ENCODE measurements at places on chromosomes 12 and 14.

- DNase-seq, result no peak
Observed at GRCh38 chr14:68440820-68441219, 352.0 kb downstream of the ZFP36L1 start.

DNA sequence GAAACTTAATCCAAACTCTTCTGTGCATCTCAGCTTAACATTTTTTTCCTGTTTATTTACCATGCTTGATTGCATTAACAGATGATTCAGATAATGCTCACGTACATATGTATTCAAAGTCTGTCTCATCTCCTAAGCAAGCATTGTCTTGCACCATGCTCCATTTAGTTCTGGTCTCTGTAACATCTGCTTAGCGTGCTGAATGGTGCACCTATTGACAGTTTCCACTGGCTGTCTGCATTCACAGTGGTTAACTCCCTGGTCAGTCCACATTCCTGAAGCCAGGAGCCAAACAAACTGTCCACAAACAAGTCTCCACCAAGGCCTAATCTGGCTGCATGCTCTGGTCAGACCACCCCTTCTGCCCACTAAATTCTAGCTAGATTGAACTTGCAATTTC is 83.9 kb downstream of the KNTC1 start:
- no peak for DNase-seq

DNA sequence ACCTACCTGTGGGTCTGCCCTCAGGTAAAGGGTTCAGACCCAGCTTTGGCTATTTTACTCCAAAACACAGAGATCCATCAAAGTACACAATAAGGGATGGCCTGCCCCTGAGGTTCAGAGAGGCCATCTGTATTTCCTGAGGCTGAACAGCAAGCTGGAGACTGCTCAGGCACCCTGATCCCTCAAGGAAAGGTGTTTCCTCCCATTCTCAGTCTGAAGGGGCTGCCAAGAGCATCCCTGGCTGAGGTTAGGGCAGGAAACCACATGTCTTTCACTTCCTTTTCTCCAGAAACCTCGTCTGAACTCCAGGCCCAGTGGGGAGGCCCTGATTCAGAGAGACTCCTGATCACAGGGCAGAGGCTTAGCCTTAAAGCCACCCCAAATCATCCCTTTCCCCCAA is 1.5 kb downstream of the RILPL1 start:
- peak; percentile 88 for DNase-seq

DNA sequence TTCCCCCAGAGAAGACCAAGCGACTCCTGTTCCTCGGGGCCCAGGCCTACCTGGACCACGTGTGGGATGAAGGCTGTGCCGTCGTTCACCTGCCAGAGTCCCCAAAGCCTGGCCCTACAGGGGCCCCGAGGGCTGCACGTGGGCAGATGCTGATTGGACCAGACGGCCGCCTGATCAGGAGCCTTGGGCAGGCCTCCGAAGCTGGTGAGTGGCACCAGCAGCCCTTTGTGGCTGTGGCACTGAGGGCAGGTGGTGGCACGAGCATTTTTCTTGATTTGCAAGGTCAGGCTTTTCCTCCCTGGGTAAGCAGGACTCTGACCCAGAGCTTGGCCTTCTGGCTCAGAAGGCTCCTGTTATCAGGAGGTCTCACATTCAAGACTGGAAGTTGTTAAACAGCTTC is 2.7 kb downstream of the SIVA1 start:
- DNase-seq, result no peak

DNA sequence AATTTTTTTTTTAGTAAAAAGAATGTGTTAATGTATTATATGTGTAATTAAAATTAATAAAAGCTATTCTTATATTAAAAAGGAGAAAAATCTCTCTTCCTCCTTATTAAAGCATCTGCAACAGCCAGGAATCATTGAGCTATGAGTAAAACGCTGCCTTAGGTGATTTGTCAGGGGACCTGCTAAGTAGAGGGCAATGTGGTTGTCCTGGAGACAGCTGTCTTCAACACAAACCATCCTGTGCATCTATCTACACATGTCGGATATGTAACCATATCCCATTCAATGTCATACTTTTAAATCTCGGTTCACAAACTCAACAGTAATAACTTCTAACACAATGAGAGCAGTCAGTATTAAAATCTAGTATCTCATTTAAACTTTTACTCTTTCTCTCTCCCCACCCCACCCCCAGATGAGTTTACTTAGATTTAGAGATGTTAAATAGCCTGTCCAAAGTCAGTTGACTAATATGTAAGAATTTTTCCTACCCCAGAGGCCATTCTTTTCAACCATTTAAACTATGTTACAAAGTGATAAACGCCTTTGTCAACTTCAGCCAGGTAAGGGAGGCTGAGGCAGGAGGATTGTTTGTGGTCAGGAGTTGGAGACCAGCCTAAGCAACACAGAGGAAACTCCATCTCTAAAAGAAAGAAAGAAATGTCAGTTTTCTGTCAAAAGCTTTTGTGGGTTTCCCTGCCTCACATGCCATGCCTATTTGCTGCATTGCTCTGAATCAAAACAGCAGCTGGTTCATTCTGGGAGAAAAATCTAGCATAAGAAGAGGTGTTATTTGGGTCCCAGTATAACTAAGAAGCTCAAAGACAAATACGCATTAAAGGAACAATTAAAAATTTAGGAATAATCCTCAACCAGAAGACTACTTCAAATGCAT is 413.7 kb upstream of the CCDC196 start:
- no peak for DNase-seq

DNA sequence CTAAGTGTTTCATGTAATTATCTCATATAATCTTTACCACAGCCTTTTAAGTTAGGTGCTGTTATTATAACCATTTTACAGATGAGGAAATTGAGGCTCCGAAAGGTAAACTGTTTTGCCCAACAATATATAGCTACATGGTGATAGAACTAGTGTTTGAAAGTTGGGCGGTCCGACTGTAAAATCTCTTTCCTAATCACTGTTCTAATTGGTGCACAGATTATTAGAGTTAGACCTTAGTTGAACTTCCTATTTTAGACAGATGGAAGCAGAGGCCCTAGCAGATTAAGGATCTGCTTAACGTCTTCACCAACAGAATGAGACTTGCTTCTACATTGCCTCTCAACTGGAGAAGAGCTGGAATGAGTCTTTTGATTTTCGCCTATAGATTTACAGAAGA is 30.0 kb upstream of the DUSP6 start:
- no peak for DNase-seq

DNA sequence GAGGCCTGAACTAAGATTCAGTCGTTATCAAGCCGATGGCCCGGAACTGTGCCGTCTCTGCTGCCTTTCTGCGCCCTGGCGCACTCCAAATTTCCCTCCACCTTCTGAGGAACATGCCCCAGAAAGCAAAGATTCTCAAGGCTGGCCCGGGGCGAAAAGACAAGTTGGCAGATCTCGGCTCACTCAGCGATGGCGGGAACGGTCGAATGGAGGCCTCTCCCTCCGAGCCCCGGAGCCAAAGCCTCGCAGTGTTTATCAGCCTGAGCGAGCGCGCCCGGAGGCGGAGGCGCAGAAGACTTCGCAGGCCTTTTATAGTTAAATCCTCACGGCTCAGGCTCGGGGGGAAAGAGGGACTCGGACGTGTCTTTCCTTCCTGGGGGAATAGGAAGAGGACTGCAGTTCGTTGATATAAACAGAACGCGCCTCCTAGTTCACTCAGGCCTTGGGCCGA is 5.6 kb downstream of the TBX5 start:
- DNase-seq, result no peak

DNA sequence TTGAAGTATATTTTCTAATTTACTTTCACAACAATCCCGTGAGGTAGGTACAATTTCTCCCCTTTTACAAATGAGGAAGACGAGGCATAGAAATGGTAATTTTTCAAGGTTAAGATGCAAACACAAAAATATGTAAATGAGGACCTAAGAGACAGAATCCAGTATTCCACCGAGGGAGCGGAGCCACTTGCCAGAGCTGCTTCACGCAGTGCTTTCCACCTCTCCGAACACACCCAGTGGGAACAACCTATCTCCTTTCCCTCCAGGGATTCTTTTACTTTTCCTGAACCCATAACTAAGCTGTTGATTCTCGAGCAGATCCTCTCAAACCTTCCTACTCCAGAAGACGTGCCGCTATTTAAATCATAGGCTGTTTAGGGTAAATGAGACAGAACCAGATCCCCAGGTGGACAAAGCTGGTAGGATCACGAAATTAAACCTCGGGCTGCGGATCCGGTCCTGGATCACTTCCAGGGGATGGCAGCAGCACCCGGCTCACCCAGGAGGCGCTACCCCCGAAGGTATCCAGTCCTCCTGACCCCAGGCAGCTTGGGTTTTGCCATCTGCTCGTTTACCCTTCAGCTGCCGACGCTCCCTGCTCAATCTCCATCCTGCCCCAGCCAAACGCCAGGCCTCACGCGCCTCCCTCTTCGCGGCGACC is 1.5 kb downstream of the DDHD1 start:
- DNase-seq, result peak; percentile 32

GRCh38 chr14:78767436-78767835 is 597.3 kb downstream of the NRXN3 start:
- DNase-seq, result no peak

GRCh38 chr14:86333493-86333892 is 803.5 kb downstream of the FLRT2 start:
- no peak for DNase-seq

- DNase-seq, result no peak
Observed at GRCh38 chr12:21239866-21240265, 94.9 kb downstream of the SLCO1A2 start.

DNA sequence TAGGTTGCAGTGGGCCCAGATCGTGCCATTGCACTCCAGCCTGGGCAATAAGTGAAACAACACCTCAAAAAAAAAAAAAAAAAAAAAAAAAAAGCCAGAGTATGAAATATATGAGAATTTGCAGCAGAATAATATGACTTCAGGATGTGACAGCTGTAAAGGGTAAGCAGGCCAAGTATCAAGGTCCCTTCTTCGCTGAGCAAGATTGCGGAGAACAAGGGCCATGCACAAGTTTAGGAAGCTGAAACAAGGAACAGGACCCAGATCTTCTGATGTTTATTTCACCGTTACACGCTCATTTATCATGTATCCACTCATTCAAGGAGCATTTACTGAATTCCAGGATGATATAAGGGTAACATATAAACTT is 659 bp upstream of the FOXJ2 start:
- no peak for DNase-seq

DNA sequence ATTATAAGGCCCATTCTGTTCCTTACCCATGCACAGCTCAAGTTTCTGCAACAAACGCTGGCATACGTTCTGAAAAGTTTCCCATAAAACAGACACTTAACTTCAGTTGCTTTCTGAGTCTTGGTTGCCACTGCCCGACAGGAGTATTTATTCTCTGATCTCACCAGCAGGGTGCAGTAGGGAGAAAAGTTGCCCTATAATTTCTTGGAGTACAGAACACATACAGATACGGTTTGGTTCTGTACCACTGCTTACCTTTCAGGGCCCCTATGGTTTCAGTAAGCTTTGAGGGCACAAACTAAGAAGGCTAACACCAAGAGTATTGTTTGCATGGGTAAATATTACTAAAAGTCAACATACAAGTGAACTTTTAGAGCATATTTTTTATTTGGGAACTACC is 77.9 kb downstream of the SPATA7 start:
- peak; percentile 18 for DNase-seq

DNA sequence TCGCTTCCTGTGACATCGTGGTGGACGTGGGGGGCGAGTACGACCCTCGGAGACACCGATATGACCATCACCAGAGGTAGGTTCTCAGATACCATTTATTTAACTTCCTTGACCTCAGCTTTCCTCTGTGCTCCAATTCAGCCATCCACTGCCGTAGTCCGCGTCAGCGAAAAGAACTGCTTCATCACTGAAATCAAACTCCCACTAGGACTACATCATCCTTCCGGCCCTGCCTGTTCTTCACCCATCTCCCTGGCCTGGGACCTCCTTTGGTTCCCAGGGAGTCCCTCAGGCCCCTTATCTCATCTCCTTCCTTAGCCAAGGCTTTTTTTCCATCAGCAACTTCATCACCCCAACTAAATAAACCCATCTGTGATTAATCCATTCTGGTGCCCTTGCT is 692 bp downstream of the MYG1 start:
- DNase-seq, result peak; percentile 21

GRCh38 chr12:26599096-26599695 is 233.8 kb downstream of the ITPR2 start:
- no peak for DNase-seq

DNA sequence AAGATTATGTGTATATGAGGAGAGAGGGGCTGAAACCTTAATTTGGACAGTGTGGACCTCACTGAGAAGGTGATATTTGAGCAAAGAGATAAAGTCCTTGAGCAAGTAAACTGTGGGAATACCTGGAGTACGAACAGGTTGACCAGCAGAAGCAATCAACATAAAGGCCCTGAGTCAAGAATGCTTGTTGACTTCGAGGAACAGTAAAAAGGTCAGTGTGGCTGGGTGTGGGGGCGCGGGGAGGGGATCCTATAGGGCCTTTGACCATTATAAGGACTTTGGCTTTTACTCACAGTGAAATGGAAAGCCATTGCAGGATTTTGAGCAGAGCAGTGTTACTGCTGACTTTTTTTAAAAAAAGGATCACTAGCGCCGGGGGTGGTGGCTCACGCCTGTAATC is 34.7 kb upstream of the PPM1H start:
- no peak for DNase-seq

GRCh38 chr14:51458563-51458955 is 193.2 kb upstream of the FRMD6 start:
- peak; percentile 63 for DNase-seq

- DNase-seq, result no peak
Observed at GRCh38 chr12:82760423-82760822, 73.7 kb downstream of the TMTC2 start.
